ENCODE measurements at places on chromosomes 5 and 9.

DNA sequence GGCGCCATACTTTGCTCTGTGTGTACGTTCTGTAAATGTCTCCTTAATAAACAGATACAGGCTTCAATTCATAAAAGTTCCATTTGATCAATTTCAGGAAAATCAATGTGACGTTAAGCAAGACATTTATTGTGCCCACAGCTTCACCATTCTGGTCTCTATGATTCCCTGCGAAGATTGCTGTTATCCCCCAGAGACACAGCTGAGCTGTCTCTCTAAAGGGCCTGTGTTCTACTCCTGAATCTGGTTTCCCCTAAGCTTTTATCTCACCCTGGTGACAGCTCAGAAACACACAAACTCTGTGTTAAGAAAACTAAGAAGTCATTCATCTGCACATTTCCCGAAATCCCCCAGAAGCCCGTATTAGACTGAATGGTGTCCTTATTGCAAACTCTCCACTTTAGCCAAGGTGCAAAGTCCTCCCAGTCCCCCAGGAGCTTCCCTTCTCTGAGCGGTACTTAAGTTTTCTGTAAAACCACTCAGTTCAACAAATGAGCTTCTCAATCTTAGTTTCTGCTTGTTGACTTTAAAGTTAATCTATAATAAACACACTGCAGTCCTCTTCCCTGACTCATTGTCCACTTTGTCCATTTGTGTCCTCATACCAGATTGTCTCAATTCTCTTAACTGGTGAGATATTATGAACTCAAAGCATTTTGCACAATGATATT, 1.4 kb upstream of the C5orf15 start:
- DNase-seq: no peak

- no peak for DNase-seq
Measured at GRCh38 chr5:157479612-157480510, 19.8 kb downstream of the NIPAL4 start.

- DNase-seq: no peak
Measured at GRCh38 chr9:130732793-130733221, 39.2 kb downstream of the EXOSC2 start.

- no peak for DNase-seq
Measured at GRCh38 chr9:31799953-31800609, 584.4 kb upstream of the ACO1 start.

DNA sequence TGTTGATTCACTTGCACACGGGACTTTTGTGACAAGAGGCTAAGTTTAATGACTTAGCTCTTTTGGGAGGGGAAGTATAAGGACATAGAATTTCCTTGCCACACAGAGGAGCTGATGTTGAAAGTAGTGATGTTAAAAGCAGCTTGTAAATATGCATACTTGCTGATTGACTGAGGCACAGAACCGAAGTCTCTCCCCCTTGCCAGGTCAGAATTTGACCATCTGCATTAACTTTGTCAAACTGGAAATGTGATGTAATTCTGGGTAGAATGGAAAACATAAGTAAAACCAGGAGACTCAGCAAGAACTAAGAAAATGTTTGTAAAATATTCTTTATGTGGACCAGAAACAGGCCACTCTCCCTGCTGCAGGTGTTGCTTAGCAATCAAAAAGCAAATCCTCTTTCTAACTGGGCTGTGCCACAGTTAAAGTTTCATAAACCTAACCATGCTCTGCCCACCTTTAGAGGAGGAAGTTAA, 284.2 kb downstream of the NR3C1 start:
- no peak for DNase-seq
